ENCODE measurements at places on chromosomes 7 and 10.

DNA sequence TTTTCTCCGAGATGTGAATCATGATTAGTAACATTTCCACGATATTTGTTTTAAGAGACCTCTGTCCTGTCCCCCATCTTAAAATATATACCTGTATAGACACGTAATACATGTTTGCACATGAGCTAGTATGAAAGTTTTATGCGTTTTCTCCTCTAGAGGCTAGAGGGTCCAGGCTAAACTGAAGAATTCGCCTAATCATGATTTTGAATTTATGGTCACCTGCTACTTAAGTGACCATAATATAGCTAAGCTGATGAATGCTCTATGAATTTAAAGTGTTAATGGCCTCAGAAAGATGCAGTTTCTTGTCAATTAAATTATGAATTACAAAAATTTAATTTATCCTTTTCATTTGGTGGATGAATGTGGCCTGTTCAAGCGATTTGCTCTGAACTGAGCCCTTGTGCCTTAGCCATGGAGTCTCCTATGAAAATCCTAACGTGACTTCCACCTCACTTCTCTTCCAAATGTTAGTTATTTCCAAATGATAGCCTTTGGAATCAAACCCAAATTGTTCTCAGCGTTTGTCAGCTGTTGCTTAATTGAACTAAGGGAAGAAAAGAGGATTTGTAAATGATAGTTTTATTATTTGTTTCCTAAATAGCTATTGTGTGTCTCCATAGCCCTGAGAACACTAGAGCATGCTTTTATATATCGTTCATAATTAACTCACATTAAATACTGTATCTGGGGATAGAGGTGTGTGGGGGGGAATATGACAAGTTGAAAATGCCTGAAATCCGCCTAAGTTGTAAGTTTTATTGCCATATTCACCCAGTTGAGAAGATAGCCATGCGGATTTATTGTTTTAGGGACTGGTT is 2.3 kb downstream of the CELF2 start:
- DNase-seq, result no peak

- no peak for DNase-seq
Measured at GRCh38 chr10:35371731-35372130, 35.4 kb downstream of the CCNY start.

DNA sequence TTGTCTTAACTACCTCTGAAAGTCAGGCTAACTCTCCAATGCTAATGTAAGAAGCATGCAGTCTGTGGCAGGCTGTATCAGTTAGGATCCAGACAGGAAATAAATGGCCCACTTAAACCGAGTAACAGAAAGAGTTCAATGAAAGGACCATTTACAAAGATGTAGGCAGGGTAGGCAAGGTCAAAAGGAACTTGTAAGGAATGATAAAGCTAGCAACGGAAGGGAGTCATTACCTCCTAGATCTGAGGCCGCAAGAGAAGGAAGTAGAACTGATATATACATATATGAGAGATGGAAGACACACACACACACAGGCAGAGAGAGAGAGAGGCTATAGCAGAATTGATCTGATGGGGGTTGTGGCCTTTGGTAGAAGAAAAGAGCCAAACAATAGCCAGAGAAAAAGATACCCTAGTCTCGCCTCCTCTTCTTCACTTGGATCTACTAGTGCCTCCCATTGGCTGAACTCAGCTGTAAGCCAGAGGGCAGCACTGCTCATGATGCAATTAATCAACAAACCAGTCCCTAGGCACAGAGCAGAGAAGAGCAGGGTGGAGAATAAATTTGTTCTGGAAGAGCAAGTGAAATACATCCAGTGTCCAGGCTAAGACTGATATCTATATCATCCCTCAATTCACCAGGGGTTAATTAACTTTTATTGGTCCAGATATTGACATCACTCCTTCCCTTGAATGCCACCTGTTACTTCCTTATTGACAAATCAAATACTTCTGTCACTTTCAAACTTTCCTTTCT is 91.2 kb downstream of the LSMEM1 start:
- DNase-seq, result no peak

DNA sequence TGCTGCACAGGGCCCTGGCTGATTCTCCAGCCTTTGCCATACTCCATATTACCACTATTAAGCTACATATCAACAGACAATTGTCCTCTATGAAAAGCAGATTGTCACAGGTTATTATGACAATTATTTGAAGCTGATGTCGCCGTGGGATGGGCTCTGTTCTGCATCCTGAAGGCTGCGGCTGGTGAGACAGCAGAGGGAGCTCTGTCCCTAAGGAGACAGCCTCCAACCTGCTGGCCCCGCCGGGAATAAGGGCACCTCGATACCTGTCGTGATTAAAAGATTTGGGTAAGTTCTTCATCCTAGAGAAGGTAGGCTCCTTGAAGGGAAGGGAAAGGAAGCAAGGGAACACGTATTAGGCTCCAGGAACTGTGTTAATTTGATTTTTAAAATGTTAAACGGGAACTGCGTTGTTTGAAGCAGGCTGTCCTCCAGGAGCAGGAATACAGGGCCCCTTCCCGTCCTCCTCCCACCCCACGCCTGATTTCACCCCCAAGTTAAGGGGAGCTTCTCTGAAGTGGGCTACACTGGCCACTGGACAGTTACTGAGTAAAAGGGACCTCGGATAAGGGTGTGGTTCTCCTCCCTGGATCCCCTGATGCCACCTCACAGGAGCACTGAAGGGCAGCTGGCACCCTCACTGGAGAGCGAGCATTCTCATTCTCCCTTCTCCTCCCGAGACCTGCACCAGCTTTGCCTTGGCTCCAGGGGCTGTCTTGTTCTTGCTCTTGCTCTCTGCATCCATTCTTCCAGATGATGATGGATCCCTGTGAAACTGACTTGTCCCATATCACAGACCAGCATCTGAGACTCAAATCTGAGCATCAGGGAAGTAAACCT is 11.8 kb upstream of the TIAL1 start:
- DNase-seq, result no peak

GRCh38 chr7:2869981-2870380 is 25.9 kb upstream of the GNA12 start:
- no peak for DNase-seq

- DNase-seq, result no peak
Measured at GRCh38 chr7:24863626-24864025, 106.4 kb upstream of the GSDME start.

- DNase-seq, result no peak
Measured at GRCh38 chr7:45162943-45163691, 5.5 kb downstream of the RAMP3 start.

- no peak for DNase-seq
Measured at GRCh38 chr7:13538669-13539068, 450.8 kb downstream of the ETV1 start.

DNA sequence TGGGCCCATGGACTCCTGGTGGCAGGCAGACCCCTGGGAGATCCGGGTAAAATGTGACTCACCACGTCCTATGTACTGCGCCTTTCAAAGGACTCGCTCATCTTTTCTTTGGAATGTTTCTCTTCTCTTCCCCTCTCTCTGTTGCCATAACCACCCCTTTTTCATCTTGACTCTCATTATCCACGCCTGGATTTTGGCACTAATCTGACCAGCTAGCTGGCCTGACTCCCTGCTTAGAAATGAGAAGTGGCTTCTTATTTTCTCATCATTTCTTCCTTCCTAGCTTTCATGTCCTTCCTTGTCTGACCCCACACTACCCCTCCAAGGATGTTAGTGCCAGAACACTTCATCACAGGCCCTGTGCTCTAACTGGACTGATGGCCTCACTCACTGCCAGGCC is 98.0 kb upstream of the FAM171A1 start:
- no peak for DNase-seq

- DNase-seq, result no peak
Measured at GRCh38 chr7:3937605-3938004, 636.6 kb downstream of the SDK1 start.

DNA sequence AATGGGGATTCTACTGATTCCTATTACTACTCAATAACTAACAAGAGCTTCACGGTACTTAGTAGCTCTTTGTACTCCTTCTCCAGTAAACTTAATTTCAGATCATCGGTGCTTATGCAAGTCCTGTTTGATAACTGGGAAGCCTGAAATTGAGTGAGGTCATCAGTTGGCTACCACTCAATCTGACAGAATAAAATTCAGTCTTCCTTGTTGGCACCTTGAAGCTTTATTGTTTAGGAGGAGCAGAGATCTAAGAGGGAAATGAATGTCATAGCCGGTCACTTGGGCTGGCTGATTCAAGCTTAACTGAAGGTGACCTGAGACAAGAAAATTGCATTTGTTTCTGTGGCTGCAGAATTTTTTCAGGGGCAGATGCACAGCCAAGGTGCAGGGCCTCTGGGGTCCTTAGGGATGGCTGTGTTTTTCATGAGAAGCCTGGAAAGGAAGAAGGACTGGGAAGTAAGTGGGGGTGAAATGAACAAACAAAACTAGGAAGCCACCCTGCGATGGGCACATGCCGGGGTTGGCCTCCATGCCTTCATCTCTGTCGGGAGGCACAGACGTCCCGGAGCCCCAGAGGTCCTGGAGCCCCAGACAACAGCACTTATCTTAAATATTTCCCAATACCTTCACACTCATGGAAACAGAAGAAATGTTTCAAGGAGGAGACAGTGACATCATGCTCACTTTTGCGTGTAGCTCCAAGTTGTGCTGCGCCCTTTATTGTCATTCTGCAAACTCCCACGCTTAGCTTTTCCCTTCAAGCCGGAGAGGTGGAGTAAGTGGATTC is 85.0 kb upstream of the KIF5B start:
- DNase-seq, result no peak

GRCh38 chr7:24503506-24503905 is 69.7 kb upstream of the PALS2 start:
- no peak for DNase-seq

- no peak for DNase-seq
Measured at GRCh38 chr7:81715984-81716588, 53.8 kb downstream of the HGF start.

DNA sequence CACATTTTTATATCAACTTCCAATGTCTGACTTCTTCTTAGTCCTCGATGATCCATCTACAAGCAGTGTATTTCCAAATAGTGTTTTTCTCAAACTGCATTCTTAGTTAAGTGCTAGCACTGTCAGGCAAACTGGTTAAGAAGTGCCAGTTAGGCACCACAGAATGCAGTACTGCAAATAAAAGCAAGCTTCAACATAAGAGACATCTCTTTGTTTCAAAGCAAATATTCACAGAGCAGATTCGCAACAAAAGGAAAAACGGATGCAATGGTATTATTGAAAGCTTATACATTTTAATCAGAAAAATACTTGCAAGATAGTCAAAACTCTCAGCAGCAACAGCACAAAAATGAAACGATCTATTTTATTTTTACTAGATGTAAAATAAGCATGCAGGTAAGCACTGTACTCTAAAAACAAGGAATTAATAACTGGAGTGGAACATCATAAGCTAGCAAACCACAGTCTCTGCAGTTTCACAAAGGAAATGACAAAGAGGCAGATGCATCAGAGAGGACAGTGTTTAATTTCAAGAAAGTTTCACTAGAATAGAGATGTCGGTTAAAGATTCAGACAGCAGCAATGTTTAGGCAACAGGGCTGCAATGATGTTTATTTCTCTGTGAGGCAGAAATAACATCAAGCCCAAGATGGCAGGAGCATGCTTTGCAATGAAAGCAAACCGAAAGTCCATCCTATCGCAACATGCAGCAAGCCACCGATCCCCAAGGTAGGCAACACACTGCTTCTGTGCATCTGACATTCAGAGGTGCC is 82.0 kb downstream of the FGFR2 start:
- DNase-seq, result no peak

- DNase-seq, result no peak
Measured at GRCh38 chr7:79317728-79318127, 135.7 kb downstream of the MAGI2 start.

DNA sequence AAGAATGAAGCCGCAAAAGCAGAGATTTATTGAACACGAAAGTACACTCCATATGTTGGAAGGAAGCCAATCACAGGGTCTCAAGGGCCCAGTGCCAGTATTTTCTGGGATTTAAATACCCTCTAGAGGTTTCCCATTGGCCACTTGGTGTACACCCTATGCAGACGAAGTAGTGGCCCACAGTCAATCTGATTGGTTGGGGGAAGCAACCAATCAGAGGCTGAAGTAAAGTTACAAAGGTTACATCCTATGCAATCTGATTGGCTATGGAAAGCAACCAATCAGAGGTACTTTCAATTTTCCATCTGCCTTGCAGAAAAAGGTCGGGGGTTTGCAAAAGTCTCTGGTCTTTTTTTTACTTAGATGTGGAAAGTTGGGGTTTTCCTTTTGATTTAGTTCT is 481.3 kb upstream of the NRP1 start:
- DNase-seq, result no peak

GRCh38 chr10:62972103-62972502 is 155.9 kb upstream of the EGR2 start:
- DNase-seq, result no peak

DNA sequence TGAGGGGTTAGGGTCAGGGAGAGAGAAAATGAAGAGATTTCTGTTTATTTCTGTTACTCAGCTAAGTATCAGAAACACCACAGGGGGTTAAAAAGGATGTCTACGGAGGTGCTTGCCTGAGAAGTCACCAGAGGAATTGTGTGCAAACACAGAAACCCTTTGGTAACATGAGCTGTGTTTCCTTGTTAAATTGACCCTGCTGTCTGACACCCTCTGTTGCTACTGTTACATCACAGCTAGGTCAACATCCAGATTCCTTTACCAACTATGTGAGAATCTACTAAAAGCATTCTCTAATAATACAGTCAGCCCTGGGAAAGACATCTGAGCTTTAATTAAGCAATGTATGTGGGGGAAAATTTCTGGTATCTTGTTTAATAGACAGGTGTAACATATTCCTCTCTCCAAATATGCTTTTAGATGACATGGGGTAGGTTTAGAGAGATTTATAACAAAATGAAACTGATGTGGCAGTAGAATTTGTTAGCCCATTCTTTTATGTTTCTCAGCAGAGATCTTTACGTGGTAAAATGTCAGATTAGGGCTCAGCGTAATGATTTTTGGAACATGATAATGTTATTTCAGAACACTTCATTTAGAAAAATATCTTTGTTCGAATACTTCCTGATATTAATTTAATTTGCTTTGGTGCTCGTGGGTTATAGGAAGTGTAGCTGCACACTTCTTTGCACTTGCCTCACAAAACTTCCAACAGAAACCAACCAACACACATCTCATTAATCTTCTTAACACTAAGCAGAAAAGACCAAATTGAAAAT is 168.0 kb upstream of the AHR start:
- no peak for DNase-seq

GRCh38 chr7:84701524-84702306 is 485.1 kb downstream of the SEMA3D start:
- DNase-seq, result no peak

- no peak for DNase-seq
Measured at GRCh38 chr10:62870866-62871265, 54.7 kb upstream of the EGR2 start.

- no peak for DNase-seq
Measured at GRCh38 chr10:60534761-60535389, 145.2 kb upstream of the ANK3 start.

DNA sequence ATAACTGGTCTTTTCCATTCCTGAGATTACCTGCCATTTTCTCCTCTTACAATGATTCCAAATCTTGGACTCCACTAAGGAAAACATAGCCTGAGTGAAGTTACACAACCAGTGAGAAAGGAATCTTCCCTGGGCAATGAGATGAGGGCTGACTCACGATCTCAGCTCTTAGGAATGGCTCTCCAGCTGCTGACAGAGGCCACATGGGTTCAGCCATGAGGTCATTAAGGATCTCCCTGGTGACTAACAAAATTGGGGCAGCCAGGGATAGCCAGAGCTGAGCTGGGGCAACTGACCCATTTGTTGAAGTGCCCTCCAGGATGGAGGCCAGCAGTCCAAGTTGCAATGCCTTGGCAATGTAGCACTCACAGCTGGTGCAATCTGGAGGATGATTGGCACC is 78.7 kb upstream of the MKLN1 start:
- peak; percentile 38 for DNase-seq

GRCh38 chr10:116985611-116986010 is 19.4 kb downstream of the SHTN1 start:
- no peak for DNase-seq

Data from tibial nerve (tissue), 4 donors.